ENCODE measurements at places on chromosomes 2 and 18.

DNA sequence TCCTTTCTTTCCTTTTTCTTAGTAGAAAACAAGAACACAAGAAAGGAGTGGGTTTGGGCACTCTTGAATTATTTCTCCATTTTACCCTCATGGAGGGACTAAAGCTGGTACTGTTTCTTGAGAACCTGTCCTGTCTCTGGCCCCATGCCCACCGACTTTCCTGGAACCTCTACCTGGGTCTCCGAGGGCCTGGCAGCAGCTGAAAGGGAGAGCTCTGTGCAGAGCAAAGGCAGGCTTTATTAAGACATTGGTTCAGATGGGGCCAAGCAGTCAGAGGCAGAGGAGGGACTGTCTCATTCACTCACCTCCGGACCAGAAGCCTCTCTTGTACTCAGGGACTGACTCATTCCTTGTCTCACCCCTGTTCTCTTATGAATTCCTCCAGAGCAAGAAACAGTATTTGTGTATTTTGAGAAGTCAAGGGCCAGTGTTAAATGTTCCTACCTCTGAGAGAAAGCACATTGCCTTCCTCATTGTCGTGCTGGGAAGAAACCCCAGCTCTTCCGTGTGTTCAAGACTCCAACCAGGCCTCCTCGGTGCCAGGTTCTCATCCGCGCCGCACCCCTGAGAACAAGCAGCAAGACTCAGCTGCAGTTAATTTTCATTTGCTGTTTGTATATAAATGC lies 201.9 kb upstream of the NT5C1B start:
- no peak for DNase-seq

- DNase-seq, result no peak
These were observed 4.7 kb downstream of the NRP2 start for GRCh38 chr2:205686783-205687640.

DNA sequence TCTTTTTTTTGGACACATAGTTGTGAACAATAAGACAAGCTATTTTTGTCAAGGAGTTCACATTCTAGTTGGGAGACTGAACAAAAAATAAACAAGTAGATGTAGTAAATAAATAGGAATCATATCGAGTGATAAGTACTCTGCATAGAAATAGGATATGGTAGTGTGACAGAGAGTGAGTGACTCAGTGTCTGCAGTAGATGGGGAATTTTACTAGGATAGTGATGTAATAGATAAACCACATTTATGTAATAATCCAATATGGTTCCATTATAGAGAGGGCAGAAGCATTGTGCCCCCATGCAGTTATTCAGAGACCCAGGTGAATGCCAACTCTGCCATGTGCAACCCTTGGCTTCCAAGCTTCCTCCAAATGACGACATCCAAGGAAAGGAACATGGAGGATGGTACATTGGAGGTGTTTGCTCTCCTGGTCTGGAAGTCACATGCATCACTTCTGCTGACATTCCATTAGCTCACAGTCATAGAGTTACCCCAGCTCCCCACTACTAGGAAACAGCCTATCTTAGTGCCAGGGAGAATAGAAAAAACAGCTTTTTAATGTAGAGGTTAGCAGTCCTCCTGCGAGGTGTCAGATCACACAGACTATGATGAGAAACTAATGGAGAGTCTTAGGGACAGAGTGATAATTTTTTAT lies 595.4 kb downstream of the NYAP2 start:
- no peak for DNase-seq

DNA sequence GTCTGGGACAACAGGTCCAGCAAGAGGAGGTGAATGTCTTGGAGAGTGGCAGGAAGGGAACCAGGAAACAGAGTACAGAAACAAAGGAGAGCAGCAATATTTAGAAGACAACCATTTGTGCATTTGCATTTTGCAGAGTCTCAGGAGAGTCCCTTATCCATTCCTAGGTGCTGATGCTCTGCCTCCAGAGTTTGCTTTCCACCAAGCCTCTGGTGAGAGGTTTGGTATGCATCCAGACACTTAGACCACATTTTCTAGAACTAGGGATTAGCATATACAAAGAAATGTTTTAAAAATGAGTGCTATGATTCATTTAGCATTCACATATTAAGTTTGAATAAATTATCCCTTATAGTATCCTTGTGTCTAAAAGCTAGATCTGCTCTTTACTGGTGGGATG lies 18.5 kb upstream of the LRATD1 start:
- no peak for DNase-seq

GRCh38 chr2:39786761-39787522 lies 7.9 kb upstream of the THUMPD2 start:
- DNase-seq, result no peak

DNA sequence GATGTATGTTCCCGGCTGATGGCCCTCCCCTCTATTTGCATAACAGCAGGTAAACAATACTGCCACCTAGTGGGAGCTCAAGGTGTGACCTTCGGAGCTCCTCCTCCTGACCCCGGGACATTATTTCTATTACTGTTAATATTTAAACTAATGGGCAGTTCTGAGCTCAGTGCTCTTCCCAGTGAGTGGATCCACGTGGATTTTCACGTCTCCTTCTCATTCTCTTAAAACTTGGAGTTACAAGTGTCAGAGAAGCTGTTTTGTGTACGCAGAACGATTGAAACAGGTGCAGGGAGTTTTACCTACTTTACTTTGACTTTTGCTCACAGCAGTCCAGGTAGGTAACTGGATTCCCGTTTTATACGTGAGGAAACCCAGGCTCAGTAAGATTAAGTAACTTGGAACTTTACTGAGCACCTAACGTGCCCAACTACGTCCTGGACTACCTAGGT lies 127.3 kb downstream of the PRKCE start:
- peak; percentile 67 for DNase-seq

DNA sequence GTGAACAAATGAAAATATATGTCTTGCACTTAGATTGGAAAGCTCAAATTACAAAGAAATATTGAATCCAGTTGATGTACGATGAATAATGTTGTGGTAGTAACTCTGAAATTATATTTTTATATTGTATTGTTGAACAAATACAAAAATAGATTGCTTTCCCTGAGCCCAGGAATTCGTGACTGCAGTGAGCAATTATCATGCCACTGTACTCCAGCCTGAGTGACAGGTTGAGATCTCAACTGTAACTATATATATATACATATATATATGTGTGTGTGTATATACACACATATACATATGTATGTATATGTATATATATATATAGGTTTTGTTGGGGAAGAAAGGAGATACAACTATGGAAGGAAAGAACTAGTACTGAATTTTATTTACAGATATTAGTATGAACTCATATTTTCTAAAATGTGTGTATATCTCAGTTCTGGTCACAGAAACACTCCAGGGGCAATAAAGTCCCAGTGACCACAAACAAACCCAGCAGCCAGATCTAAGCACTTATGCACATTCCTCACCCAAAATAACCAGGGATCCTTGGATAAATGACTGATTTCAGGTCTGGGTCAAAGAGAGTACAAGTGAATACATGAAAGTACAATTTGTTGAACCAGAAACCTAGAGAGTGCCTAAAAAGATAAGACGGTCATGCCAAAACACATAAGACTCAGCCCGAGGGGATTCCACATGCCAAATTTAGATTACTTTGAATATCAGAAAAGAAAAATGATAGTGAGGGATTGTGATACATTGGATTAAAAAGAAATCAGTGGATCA lies 146.3 kb downstream of the TMX3 start:
- no peak for DNase-seq

DNA sequence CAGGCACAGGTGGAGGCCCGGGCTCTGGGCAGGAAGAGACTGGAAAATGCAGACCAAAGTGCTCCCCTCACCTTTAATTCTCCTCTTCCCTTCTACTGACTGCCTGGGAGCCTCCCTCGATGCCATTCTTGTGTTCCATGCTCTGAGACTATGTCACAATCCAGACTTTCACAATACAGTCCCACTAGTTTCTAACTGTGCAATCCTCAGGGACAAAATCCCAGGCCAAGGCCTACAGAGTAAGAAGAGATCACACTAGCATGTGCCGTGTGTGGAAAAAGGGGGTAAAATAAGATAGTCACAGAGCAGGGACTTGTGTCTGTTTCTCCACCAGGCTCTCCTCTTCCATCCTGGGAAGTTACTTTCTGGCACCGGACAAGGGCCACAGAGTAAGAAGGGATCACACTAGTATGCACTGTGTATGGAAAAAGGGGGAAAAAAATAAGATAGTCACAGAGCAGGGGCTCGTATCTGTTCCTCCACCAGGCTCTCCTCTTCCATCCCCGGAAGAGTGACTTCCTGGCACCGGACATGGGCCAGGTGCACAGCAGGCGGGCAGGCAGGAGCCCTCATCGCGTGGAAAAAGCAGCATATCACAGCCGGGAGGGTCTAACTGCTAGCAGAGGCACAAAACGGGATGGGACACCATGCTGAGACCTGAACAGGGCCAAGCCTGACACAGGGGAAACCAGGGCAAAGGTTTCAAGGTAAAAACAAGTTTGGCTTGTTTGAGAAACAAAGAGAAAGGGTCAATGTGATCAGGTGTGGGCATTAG lies 9.6 kb downstream of the CYB5A start:
- no peak for DNase-seq

- no peak for DNase-seq
These were observed 24.0 kb downstream of the BIN1 start for GRCh38 chr2:127082974-127083373.

DNA sequence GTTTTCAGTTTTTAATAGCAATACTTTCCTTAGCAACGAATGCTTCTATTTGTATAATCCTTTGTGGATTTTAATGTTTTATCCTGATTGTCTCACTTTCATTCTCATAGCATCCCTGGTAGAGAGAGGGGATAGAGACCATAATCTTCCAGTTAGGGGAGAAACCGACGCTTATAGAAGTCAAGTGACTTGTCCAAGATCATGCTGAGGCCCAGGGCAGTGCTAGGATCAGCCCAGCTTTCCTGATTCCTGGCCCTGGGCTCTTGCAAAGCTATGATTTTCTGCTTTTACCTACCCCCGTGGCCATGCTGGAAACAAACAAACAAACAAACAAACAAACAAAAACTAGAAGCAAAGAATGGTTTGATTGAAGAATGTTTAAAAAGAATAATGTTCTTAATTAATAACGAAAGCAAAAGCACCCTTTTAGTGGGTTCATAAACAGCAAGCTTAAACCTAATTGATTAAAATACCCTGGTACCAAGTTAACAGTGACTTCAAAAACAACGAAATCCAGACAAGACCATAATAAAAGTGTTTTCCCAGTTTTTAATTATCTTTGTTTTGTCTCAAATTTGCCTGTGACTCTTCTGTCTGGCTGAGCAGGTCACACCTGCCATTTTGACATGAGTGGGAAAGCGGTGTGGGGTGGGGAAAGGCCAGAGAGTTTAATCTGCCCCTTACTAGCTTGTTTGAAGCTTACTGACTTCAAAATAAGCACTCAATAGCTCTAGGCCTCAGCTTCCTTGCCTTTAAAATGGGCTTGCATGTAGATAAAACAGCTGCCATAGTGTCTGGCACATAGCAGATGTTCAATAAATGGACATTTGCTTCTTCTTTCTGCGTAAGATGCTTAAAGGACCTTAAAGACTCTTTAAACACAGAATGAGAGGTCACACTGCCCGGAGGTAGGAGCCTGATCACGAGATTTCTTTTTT lies 116.6 kb upstream of the MYCN start:
- DNase-seq, result no peak

DNA sequence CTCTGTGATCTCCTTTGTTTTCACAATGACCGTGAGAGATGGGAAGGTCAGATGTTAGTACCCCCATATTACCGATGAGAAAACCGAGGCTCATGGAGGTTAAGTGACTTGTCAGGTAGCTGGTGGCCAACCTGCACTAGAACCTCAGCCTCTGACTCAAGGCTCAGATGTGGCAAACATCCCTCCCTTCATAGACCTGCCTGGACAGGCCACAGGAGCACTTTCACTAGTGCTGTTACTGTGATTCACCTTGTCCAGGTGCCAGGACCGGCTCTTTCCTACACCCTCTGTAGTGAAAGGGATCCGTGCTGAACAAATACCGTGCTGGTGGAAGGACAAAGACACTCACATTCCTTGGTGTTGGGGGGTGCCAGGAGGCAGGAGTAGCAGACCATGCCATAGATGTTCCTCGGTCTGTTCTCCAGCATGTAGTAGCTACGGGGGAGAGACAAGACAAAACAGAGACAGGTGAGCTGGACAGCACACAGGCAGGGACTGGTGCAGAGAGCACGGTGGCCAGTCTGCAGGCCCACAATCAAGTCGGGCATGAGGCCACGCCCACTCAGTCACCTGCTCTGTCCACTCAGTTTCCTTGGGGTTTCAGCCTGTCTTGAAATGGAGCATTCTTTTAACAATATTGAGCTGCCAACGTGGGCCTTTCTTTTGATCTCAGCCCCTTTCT lies 65.9 kb downstream of the EDAR start:
- no peak for DNase-seq

GRCh38 chr2:176424746-176425145 lies 155.5 kb downstream of the MTX2 start:
- no peak for DNase-seq

- no peak for DNase-seq
These were observed 371.5 kb downstream of the NUP35 start for GRCh38 chr2:183495589-183496267.
